ENCODE measurements at places on chromosomes 5 and 9.

DNA sequence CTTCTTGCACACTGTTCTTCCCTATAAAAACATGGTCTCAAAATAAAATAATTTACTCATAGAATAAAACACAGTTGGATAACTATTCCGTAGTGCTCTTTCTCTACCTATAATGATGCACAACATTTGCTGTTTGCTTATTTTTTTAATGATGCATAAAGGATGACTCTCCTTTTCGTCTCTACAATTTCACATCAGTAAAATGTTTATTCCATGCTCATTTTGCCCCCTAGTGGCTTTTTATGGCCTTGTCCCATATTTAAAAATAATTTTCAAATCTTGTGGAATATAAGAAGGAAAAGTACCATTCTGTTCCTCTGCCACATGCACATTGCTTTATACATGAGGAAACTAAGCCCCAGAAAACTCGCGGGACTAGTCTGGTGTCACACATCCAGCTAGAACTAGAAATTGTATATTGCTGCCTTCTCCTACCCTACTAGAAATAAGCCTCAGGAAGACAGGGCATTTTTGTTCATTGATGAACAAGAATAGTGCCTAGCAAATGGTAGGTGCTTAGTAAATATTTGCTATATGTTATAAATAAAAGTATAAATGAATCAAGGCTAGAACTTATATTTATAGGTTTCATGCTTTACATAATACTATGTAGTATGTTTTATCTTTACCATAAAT lies 12.7 kb downstream of the KCTD16 start:
- no peak for DNase-seq

DNA sequence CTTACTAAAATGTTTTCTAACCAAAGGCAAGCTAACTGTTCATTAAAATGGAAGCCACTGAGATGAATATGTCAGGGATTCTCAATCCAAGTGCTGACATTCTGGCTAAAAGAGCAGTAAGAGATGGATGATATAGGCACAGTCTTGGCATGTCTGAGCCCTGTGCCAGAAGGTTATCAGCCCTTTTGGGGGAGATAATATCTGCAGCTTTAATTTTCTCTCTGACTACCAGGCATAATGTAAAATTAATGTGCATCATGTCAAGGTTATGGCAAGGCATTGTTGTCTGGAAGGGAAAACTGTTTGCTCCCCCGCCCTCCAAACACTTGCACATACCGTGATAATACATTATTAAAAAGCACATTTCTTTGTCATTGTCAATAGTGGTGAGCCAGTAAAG lies 609.8 kb downstream of the ZNF608 start:
- no peak for DNase-seq

DNA sequence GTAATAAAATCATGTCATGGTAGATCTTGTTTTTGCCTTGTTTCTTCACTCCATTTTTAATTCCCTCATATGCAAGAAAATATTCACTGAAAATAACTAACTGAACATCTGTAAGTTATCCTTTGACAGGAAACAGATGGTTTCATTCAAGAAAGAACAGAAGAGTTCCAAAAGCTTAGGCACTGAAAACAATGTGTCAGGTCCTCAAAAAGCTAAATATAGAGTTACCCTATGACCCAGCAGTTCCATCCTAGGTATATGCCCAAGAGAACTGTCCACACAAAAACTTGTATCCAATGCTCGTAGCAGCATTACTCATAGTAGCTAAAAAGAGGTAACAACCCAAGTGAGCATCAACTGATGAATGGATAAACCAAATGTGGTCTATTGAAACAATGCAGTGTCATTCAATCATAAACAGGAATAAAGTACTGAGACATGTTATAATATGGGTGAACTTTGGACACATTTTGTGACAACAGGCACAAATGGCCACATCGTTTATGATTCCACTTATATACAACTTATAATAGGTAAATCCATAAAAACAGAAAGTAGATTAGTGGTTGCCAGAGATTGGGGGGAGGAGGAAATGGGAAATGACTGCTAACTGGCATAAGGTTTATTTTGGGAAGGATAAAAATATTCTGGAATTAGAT lies 231.0 kb downstream of the FRMD3 start:
- no peak for DNase-seq

DNA sequence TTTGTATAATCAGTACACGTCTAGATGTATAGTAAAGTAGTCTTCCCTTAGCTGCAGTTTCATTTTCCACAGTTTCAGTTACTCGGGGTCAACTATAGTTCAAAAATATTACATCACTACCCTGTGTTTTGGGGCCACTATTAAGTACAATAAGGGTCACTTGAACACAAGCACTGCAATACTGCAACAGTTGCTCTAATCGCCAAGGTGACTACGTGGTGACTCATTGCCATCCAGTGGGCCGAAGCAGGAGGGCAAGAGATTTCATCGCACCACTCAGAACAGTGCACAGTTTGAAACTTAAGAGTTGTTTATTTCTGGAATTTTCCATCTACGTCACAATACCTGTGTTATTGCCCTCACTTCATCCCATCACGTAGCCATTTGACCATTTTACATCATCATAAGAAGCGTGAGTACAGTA lies at the start of gene ARL14EPL:
Gene ARL14EPL, plus strand, starts transcription at position 379 of the 424 bp plus-strand sequence. CDS start 18,994 bp downstream, outside the sequence.
- no peak for DNase-seq

GRCh38 chr5:14745753-14746152 lies 81.2 kb downstream of the OTULIN start:
- no peak for DNase-seq

- no peak for DNase-seq
Measured at GRCh38 chr5:141496038-141496437, 7.2 kb downstream of the PCDHGC5 start.

DNA sequence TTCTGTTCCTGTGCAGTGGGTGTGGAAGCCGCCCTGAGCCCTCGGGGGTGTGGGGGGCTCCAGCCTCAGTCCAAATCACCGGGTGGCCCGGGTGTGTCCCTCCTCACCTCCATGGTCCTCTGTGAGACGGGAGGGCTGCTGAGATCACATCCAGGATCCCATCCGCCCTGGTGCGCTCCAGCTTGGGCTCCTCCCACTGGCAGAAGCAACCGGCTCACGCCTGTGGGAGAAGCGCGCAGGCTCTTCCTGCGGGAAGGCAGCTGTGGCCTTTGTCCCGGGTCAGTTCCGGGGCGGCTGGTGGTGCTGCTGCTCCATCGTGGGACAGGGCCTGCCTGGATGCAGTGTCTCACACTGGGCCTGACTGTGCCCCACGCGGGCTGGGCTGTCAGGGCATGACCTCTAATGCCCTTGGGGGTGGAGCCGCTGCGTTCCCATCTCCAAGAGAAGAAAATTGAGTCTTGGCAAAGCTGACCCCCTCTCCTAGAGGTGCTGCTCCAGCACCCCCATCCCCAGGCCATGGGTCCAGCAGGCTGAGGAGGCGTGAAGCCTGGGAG lies 18.5 kb downstream of the OLFM1 start:
- DNase-seq, result no peak

- no peak for DNase-seq
Measured at GRCh38 chr9:86301686-86302085, 19.3 kb upstream of the ISCA1 start.

DNA sequence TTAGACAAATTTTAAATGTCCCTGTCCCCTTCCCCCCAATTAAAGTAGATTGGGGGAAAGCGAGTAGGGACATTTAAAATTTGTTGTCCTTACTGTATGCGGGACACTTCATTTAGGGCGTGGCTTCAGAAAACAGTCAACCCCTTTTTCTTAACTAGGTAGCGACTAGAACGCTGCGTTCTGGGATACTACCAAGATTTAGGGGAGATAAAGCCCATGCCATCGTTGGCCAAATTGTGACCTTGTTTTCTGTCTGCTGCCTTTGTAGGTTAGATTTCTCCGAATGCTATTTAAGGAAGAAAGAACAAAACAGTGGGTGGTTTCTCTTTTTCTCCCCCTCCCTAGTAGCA lies 1.2 kb downstream of the CKS2 start:
- no peak for DNase-seq

DNA sequence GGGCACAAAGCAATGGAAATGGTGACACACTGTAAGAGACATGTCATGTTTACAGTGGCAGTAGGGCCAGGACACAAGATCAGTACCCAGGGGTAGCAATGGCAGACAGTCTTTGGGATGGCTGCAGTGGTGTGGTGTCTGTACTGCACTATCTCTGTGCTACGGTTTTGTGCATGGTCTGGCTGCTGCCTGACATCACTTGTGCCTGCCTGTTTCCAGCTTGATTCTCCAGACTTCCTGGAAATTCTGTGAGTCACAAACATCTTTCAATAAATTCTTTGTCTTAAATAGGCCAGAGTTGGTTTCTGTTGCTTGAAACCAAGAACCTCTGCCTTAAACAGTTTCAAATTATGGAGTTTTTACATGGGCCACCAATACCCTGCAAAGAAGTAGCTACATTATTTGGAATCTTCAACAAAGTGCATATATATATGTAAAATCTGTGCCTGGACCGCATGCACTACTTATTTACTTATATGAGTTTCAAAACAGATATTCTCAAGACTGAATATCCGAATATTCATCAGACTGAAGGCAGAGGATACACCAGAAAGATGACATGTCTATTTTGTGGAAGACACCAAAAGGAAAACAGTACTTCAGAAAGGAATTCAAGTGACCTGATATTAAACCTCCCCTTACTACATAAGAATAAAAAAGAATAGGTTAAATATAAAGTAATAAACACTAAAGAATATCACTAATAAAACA lies 188.1 kb downstream of the RFX3 start:
- DNase-seq, result no peak

DNA sequence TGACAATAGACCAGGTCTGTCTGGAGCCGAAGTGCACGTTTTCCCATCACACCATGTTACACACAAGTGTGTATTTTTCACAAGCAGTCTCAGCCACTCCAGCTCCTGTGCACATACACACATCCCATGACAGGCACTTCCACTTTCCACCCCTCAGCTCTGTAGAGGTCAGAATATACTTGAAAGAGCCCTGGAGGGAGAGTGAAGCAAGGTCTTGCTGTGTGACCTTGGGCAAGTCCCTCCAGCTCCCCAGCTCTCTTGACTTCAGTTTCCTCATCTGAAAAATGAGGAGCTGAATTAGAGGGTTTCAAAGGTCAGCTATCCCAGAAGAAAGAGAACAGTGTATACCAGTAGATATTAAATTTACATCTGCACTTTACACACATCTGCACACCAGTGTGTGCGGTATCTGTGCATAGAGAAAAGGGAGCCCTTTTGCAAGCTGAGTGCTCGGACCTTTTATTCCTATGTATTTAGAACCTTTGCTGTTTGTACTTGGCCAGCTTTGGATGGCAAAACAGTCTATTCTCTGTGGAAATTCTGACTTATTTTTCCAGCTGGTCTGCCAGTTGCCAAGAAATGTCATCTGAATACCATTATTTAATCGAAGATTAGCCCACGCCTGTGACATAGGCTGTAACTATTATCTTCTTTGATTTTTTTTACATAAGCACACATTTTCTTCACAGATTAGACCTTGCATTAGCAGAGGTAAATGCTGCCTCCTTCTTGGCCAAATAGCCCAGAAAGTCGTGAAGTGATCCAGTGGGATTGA lies 528.0 kb downstream of the BNC2 start:
- DNase-seq, result no peak

DNA sequence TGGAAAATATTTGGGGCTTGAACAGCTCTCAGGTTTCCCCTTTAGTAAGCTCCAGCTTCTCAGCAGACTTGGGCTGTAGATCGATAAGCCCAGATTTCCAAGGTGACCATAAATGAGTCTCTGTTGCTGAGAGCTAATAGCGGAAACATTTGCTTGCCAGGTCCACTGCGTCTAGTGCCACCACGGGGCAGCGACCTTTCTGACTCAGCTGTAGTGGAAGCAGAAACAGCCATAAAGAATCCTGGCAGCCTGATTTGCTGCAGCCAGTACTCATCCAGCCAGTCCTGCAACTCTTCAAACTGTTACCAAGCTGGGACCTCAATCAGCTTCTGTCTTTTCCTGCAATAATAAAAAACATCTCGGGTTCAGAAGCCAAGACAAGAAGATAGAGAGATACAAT lies 241.7 kb downstream of the DOCK8 start:
- DNase-seq, result no peak

DNA sequence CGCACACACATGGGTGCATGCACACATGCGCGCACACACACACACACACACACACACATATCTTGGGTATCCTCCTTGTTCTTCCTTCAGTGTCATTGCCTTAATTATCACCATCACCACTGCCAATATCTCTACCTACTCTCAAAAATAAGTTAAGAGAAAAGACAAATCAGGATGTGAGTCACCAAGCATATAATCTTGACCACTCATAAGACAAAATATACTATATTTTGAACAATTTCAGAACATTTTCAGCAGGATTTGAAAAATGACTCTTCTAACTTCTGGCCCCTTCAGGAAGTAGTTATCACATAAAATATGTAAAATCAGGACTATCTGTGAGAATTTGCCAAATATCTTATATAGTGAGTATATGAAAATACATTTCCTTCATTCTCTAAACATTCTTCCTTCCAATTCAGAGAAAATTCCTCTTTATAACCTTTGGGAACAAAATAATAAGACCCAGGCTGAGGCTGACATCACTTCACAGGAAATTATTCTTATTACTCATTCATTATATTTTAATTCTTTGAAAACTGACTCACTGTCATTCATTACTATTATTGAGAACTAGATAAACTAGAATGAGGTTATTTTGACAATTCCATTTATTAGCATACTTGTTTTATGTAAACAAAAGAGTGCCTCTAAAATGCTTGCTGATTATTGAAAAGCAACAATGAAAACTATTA lies 772.0 kb upstream of the ACO1 start:
- DNase-seq, result no peak

- DNase-seq, result no peak
Measured at GRCh38 chr5:136242136-136242535, 49.2 kb upstream of the SMIM32 start.

- no peak for DNase-seq
Measured at GRCh38 chr9:119852390-119852789, 483.2 kb upstream of the BRINP1 start.

- DNase-seq, result no peak
Measured at GRCh38 chr9:122389799-122390481, 19.1 kb downstream of the PTGS1 start.

GRCh38 chr9:126474786-126475485 lies 138.8 kb upstream of the LMX1B start:
- no peak for DNase-seq

- no peak for DNase-seq
Measured at GRCh38 chr5:128014578-128014977, 69.0 kb upstream of the SLC12A2 start.

DNA sequence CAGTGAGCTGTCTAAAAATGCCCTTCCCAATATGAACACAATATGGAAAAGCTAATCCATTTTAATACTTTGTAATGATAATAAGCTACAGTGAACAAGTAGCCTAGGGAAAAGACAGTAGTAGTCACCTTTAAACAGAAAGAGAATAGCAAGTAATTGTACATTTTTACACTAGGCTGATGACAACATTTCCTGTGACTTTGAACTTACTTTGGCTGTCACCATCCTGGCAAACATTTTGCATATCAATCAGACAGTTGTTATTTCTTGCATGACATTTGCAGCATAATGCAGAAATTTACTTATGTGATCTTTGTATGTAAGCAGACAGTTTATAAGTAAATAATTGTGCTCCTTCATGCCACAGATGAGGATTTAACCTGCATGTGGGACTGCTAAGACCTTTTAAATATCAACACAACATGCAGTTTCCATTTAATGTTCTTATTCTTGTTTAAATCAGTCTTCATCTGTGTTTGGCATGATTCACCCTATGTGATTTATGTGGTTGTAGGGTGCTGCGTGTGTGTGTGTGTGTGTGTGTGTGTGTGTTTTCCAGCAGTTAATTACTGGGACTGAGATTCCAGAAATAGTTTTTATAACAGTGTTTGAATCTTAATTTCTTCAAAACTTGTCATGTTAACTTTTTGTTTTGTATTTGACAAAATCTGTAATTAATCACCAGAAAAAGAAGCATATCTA lies 997.1 kb upstream of the ARRDC3 start:
- DNase-seq, result no peak

Data from activated naive CD8-positive, alpha-beta T cell treated with anti-CD3 and anti-CD28 coated beads, Interleukin-2, amount 50 U/mL, for 16 hours (primary cell).